NCI-H187 treated with DMSO at 0.1 percent for 48 hours (cell line): ENCODE measurements at places on chromosomes 12 and 14.

GRCh38 chr14:20456971-20457370, 1.9 kb downstream of the APEX1 start:
- DNase-seq = no peak

- DNase-seq = no peak
Observed at GRCh38 chr12:89943463-89943862, 234.8 kb upstream of the ATP2B1 start.

- no peak for DNase-seq
Observed at GRCh38 chr14:33460164-33460563, 490.7 kb downstream of the EGLN3 start.

- no peak for DNase-seq
Observed at GRCh38 chr14:33287189-33287588, 348.5 kb downstream of the NPAS3 start.

- DNase-seq = no peak
Observed at GRCh38 chr12:49415521-49415970, 48.3 kb downstream of the SPATS2 start.

GRCh38 chr12:58496411-58497190, 423.7 kb downstream of the LRIG3 start:
- DNase-seq = no peak
